ENCODE measurements at places on chromosomes 6 and 20.

- no peak for DNase-seq
Observed at GRCh38 chr6:13796781-13797180, 17.6 kb downstream of the MCUR1 start.

DNA sequence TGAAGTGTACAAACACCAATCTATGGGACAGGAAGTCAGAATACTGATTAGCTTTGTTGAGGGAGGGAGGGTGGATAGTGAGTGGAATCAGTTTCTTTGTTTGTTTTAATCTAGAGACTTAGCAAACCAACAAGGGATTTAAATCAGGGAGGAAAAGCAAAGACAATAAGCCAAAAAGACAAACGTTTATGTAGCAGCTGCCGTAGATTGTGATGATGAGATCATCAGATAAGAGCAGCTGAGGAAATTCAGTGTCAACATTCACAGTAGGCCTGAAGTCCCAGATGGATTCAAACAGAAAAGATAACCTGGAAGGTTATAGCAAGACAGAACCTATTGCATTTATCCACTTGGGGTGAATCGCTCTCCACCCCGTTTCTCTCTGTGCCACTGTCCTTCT, 104.9 kb upstream of the SYNDIG1 start:
- DNase-seq, result no peak

DNA sequence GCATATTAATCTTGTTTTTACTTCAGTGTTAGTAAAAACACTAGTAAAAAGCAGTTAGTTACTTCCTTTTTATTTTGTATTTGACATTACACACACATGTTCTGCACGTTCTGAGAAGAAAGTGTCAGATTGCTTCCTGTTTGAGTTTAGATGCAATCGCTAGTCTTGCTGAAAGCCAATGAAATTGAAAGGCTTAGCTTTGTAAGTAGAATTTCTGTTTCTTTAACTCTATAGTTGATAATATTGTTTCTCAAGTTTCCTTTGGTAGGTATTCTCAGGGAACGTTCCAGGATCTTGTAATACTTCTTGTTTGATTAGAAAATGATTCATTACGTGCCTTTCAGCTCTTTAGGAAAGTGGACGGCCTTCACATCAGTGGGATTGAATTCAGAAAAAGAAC, 55.0 kb downstream of the CDKAL1 start:
- DNase-seq, result no peak

- DNase-seq, result no peak
Observed at GRCh38 chr20:4076671-4077070, 61.3 kb upstream of the RNF24 start.

DNA sequence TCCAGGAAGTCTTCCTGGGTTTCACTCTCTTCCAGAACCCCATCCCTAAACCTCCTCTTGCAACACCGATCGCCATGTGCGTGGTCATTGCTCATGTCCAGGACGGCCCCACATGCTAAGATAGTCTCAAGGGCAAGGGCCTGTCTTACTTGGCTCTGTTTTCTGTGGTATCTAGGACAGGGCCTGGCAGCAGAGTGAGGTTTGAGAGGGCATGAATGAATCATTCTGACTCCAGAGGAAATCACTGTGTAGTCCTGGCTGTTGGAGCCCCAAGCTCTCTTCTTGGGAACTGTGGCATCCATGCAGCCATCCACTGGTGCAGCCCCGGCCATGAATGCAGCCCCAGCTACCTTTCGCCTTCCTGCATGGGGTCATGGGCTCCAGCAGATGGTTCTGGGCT, 12.4 kb downstream of the SIRPA start:
- no peak for DNase-seq

DNA sequence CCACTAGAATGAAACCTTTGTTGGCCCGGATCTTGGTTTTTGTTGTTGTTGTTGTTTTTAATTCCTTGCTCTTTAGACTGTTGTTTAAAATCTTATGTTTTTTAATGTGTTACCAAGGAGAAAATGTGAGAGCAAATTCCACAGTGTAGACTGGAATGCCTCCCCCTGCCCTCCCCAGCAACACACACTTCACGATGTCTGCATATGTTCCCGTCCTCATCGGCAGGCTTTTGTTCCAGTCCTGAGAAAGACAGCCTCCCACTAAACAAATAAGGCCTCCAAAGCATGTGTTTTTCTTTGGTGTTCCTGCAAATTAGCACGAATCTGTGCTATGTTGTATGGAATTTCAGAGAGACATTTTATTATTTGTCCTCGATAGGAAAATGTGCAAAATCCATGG, 263.3 kb upstream of the QKI start:
- no peak for DNase-seq

GRCh38 chr6:42512579-42512978, 51.2 kb upstream of the UBR2 start:
- DNase-seq, result no peak

- no peak for DNase-seq
Observed at GRCh38 chr6:21437581-21437980, 156.0 kb upstream of the SOX4 start.

- no peak for DNase-seq
Observed at GRCh38 chr20:16364320-16364687, 208.9 kb downstream of the KIF16B start.

DNA sequence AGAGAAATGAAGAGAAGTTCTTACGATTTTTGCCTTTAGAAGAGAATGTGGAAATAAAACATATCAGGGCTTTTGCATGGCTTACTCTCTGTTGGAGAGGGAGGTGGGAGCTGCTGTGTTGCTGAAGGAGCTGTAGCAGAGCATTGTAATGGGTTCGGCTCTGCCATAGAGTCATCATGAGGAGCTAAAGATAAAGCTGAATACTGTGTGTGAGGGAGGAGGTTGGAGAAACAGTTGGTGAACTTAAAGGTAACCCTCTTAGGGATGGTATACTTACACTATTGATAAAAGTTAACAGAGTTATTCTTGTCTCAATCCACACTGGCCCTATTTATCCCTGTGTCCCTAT, 34.8 kb downstream of the CTNNBL1 start:
- no peak for DNase-seq

DNA sequence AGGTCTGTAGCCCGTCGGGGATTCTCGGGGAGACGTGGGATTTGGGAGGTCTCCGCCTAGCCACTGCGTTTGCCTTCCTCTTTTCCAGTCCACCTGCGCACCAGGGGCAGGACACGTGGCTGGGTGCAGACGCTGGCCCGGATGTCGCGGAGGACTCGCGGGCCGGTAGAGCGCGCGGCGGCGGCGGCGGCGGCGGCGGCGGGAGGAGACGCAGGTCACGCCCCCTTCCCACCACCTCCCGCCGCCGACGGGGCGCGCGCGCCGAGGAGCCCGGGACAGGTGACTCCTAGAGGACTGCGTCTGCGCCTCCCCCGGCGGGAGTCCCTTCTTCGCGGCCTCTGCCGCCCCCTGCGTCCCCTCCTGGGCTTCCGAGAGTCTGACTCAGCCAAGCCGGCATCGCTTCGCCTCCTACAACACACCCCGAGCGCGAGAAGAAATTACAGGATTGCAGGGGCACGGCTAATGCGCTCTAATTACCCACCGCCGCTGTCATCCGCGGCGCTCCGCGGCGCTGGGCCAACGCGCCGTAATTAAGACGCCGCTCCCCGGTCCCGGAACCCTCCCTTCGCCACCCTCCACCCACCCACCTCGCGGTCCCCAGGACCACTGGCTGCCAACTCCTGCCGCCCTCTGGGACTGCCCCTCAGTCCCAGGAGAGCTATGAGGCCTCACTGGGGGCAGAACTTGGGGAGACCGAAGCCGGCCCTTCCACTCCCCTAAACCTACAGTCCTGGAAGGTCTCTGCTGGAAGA, 124.5 kb downstream of the MRPL14 start:
- DNase-seq, result peak; percentile 80

DNA sequence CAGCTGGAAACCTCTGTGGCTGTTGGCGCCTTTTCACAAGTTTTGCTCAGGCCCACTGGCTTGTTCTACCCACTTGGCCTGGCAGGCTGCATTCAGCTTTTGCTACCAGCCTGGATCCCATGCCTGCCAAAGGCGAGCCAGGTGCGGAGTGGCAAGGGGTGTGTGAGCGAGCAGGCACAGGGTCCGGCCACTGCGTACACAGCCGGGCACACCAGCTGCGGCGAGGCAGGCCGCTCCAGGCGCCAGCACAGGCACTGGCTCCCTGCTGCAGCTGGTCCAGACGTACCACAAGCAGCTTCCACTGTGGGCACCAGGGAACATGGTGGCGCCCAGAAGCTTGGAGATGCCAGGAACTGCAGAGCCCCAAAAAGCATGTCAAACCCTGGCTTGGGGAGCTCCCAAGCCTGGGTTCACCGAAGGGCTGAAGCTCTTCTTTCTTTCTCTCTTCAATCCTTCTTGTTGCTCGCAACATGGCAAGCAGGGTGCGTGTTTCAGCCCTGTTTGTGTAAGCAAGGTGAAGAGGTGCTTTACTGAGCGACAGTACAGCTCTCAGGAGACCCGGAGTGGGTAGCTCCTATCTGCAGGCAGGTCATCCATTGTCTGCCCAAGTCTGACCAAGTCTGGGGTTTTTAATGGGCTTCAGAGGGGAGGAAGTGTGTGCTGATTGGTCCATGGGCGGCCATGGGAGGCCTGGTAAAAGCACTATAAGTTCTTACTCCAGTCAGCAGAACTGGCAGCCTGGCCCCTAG, 32.6 kb upstream of the GRM4 start:
- DNase-seq, result no peak

GRCh38 chr6:125717120-125717731, 32.2 kb upstream of the HEY2 start:
- DNase-seq, result no peak

GRCh38 chr6:108455688-108456087, 105.0 kb upstream of the FOXO3 start:
- no peak for DNase-seq

DNA sequence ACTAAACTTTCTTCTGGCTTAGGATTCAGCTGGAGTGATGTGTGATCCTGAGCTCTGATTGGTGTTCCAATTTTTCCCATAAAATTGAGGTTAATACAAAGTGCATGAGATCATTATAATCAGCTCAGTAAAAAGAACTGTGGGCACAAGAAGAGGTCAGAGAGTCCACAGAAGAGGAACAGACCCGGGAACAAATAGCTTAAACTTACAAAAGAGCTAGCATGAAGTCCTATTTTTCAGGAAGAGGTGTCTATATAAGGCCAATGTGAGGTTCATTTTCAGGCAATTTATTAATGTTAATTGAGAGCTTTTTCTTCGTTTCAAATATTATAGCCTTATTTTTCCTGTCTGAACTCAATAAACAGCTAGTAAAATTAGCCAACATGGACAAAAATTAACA, 26.9 kb upstream of the STX11 start:
- DNase-seq, result no peak

DNA sequence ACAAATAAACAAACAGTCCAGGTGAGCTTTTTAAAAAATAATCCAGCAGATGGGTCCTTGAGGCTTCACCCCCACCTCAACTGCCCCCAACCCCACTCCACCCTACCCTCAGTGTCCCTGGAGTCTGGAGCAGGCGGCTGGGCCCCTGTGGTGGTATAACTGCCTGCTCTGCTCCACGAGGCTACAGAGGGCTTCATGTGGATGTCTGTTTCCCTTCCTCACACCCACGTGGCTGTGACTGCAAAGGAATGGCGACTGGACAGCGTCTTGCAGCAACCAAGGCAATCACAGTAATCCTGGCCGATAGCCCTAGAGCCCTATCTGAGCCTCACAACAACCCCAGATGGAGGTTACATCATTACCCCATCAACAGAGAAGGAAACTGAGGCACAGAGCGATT, 76.5 kb downstream of the SLC2A10 start:
- no peak for DNase-seq

DNA sequence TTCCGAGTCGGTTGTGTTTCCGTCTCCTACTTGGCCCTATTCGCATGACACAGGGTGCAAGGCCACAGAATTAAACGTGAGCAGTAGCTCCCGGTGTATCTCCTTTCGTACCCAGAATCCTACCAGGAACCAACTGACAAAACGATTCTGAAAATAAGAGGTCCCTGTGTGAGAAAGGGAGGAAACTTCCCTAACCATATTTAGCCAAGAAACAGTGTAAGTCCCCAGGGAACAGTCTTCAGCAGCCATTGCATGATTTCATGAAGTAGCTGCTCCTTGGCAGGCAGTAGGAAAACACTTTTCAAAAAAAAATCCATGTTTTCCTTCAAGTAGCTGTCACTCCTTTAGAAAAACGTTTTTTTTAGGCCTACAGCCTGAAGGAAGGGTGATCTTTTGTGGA, 46.9 kb downstream of the PDE10A start:
- DNase-seq, result no peak

GRCh38 chr20:34553366-34553867, 5.1 kb upstream of the MAP1LC3A start:
- no peak for DNase-seq

DNA sequence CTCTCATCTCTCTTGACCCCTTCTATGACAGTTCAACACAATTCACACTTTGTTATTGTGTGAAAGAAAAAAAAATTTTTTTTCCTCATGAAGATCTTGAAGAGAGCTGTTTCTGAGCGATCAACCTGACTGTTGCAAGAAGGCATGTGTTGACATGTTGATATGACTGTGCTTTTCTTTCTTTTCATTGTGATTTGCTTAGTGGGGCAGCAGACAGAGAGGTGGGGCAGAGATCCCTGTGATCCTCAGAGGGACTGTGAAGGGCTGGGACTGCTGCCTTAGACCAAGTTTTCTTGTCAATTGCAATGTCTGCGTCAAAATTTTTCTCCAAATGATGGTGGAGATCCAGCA, 70.8 kb upstream of the IYD start:
- no peak for DNase-seq

DNA sequence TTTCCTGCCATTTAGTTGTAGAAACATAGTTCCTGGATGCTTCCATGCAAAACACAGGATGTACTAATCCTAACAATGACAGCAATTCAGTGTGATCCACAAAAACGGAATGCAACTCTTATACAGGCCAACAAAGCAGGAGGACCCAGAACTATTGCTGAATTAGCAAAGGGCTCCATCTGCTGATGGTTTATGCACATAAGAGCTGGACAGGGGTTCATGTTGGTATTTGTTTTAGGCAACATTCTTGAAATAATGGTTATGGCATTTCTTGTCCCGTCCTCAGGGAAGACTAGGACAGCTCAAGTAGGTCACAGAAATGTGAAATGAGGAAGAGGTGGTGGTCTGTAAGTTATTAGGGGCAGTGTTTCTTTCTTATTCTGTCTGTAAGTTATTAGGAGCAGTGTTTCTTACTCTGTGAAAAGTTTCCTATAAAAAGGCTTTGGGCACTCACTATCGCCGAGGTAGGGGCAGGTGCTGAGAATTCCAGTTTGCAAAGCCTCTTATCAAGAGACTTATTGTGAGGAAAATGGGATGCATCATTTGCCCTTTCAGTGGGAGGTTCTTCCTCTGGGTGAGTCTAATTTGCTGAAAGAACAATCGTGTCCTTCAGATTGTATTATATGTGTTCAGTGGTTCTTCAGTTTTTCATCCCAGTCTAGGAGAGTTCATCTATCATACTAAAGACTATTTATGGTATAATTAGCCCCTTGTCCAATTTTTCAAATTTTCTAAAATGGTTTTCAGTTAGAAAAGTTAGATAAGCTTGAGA, 171.1 kb downstream of the MCHR2 start:
- no peak for DNase-seq

All from activated CD4-positive, alpha-beta memory T cell treated with anti-CD3 and anti-CD28 coated beads for 36 hours (primary cell).